ENCODE measurements at places on chromosomes 5 and 9.

- DNase-seq, result no peak
Observed at GRCh38 chr9:86022687-86023266, 76.6 kb downstream of the GOLM1 start.

- no peak for DNase-seq
Observed at GRCh38 chr5:114435885-114436299, 74.0 kb downstream of the KCNN2 start.

DNA sequence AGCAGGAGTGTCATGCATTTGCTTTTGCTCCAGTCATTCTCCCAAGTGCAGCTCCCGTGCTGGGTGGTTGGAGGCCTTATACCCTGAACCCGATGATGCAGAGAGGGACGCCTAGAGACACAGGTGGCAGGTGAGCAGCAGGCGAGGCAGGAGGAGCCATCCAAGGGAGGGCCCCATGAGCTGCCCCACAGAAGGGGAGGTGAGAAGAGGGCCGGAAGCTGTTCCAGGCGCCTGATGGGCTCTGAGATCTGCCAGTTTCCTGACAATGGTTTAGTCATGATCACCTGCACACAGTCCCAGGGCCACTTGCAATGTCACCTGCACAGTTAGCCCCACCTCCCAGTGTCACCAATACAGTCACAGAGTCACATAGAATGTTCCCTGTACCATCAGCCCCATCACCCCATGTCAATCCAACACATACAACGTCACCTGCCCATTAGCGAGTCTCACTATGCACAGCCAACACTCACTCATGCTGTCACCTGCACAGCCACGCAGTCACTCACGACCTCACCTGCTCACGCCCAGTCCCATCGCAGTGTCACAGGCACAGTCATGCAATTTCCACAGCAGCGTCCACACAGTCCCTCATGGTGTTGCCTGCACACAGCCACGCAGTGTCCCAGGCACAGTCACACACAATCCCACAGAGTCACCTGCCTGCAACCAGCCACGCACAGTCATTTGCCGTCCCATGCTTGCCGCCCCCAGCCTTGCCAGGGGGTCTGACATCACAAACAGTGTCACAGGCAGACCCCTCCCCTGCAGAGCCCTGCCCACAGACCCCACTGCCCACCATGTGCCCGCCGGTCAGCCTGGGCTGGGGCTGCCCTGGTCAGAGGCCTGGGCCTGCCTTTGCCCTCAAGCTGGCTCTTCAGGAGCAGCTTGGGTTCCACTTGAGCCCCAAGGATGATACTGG lies 113.4 kb downstream of the LHX2 start:
- DNase-seq, result no peak

GRCh38 chr5:74507370-74508005 lies 133.0 kb downstream of the ENC1 start:
- no peak for DNase-seq

DNA sequence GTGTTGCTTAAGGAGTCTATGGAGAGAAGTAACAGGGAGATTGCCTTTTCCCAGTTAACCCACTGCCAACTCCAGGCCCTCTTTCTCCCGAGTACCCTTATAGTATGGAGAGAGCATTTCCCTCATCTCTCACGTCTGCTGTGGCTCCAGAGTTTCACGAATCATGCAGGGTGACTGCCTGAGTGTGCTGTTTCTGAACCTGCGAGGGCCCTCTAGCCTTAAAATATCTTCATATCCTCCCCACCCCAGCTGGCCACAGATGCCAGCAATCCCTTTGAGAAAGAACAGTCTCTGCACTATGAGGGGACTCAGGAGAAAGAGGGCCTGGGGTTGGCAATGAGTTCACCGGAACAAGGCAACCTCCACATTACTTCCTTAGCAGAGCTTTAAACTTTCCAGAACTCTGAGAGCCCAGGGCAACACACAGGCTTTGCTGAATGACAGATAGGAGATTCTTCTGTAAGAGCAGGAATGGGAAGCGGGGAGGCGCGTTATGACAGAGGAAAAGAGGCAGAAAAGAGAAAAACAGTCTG lies 81.6 kb upstream of the ANKH start:
- DNase-seq, result no peak

Data from activated CD8-positive, alpha-beta memory T cell treated with anti-CD3 and anti-CD28 coated beads, Interleukin-2, amount 50 U/mL, for 4 hours (primary cell).